ENCODE measurements at places on chromosomes 1 and 21.

GRCh38 chr1:113142791-113143190 lies 69.8 kb downstream of the LRIG2 start:
- no peak for DNase-seq

- no peak for DNase-seq
Observed at GRCh38 chr1:117596023-117596720, 9.7 kb upstream of the TENT5C start.

- no peak for DNase-seq
Observed at GRCh38 chr1:200223207-200223606, 186.6 kb downstream of the ZNF281 start.

- DNase-seq: no peak
Observed at GRCh38 chr1:117757668-117758067, 151.8 kb downstream of the TENT5C start.

DNA sequence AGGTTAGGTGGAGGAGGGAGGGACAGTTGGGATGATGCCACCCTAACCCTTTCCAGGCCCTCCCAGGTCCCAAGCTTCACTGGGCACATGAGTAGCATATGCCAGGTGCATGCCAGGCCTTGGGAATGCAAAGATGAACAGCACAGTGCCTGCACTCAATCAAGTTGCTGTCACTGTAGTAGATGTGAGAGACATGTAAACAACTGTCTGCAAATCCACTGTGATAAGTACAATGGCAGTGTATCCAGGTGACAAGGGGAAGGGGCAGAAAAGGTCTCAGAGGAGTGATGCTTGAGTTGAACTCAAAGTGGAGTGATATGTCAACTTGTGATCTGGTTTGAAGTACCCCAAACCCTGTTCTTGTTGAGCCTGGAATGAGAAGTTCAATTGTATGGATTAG lies 49.5 kb upstream of the LRRN2 start:
- DNase-seq: no peak
